ENCODE measurements at places on chromosomes 7 and 10.

DNA sequence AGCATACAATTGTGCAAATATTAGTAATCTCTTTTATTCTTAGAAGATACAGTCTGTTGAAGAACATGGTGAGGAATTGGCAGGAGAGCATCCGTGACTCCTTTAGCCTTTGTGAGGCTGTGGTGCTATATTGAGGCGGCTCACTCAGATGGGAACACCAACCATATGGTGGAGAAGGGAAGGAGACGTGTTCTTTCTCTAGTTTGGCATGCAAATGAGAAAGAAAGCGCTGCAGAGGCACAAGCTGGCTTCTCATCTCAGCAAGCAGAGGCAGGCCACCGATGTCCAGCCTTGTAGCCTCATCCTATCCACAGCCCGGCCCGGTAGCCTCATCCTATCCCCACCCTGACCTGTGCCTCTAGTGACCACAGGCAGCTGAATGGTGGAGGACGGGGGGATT lies 288.3 kb downstream of the CAMK1D start:
- DNase-seq = no peak

DNA sequence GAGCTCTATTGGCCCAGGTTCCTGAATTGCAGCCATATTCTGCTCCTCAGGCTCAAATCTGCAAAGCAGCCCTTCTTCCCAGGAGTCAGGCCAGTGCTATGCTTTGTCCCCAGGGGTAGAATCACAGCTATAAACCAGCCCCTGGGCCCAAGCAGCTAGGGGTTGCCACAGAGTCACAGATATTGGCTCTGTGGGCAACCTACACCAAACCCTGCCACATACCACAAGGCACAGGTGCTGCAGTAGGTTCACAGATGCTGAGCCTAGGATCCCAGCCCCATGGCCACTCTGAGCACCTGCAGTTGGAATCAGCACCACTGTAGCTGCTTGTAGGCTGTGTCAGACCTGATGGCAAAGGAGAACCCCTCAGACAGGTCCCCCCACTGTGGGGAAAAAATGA lies 43.1 kb upstream of the CAMK2B start:
- DNase-seq = no peak

DNA sequence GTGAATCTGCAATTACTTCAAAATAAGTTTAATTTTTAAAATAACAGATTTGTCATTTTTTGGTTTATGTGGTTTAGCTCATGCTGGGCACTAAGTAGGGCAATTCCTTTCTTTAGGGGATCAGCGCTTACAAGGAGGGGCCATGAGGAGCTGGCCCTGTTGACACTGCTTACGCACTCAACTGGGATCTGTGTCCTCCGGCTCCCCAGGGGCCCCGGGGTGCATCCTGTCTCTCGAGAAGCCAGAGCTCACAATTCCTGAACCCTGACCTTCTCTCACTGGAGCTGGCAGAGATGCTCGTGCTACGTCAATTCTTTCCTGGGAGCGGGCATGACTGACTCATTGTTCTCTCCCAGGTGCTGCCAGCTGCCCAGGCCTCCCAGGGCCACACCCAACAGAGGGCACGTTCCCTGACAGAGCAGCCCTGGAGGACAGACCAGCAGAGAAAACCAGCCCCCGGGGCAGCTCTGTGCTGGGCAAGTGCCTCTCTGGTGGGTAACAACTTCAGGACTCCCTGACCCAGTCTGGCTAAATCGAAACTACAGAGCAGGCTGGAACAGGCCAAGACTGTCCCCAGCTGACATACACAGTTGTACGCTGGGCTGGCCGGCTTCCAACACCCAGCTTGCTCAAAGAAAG lies 36.8 kb downstream of the CTBP2 start:
- no peak for DNase-seq

GRCh38 chr10:113304726-113305125 lies 248.1 kb upstream of the HABP2 start:
- no peak for DNase-seq

- no peak for DNase-seq
Observed at GRCh38 chr10:31136386-31136785, 104.7 kb upstream of the ZNF438 start.
